ENCODE measurements at places on chromosomes 5 and 9.

- no peak for DNase-seq
Measured at GRCh38 chr5:76040806-76041205, 42.4 kb upstream of the SV2C start.

GRCh38 chr9:19155106-19155935, 28.0 kb upstream of the PLIN2 start:
- no peak for DNase-seq

DNA sequence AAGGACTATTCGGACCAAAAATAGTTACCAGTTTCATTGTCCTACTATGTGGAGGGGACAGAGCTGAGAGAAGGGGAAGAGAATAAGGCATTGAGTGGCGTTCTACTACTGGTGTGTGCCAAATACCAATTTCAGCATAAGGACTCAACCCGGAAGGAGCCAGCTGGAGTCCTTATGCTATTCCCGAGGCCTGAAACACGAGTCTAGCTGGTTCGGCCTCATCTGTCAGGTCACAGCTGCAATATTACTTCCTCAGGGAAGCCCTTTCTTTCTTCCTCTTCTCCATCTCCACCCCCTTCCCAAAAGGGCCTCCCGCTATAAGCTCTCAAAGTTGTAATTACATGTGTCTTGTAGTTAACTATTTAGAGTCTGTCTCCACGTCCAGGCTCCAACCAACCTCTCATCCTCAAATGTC, 20.5 kb upstream of the FER start:
- DNase-seq = no peak

DNA sequence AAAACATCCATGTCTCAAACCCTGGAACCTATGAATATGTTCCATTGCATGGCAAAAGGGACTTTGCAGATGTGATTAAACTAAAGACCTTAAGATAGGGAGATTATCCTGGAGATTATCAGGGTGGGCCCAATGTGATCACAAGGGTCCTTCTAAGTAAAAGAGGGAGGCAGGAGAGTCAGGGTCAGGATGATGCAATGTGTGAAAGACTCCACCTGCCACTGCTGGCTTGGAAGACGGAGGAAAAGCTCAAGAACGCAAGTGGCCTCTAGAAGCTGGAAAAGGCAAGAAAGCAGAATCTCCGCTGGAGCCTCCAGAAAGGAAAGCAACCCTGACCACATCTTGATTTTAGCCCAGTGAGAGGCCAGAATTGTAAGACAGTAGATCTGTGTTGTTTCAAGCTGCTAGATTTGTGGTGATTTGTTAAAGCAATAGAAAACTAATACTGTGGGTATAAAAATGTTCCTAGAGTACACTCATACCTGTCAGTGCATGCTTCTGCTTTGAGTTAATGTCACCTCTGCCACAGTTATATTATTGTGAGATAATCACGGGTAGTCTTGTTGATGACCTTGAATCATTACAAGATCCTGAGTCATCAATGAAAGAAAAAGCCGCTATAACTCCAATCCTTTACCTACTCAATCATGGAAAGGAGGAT, 93.5 kb upstream of the TNPO1 start:
- DNase-seq = no peak

DNA sequence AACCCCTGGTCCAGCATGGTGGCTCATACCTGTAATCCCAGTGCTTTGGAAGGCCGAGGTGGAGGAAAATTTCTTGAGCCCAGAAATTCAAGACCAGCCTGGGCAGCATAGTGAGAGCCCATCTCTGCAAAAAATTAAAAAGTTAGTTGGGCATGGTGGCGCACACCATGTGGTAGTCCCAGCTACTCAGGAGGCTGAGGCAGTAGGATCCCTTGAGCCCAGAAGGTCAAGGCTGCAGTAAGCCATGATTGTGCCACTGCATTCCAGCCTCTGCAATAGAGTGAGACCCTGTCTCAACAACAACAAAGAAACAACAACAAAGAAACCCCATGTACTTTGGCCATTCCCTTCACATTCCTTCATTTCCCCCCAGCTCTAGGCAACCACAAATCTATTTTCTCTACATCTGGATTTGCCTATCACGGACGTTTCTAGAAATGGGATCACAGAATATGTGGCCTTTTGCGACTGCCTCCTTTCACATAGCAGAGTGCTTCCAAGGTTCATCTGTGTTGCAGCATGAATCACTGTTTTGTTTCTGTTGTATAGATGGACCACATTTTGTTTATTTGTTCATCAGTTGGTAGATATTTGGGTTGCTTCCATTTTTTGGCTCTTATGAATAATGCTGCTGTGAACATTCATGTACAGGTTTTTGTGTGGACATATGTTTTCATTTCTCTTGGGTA, 17.9 kb downstream of the MIGA2 start:
- no peak for DNase-seq

DNA sequence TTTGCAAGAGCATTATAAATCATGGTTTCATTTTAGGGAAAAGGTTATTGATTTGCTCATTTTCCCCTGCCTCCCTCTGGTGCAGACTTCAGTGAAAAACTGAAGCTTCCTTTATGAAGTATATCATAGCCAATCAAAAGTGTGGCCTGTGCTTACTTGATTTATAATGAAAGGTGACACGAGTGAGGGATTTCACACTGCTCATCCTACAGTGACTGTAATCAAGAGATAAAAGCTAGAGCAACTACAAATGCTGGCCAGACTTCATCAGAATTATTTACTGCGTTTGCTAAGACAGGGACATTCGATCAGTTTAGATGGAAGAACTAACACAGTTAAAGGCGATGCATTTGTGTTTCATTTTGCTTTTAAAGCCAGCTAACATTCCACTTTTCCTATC, 151.5 kb downstream of the SV2C start:
- no peak for DNase-seq

GRCh38 chr5:149063017-149063687, at the start of gene SH3TC2:
TSS of gene SH3TC2 (minus strand) at chr5:149063062. CDS start at chr5:149063022, 40 bp downstream.
- DNase-seq = no peak

GRCh38 chr5:149728303-149728702, 1.8 kb upstream of the PPARGC1B start:
- DNase-seq = no peak

- DNase-seq = no peak
Measured at GRCh38 chr9:76369583-76369982, 24.6 kb downstream of the RFK start.

GRCh38 chr5:135069016-135069770, 35.2 kb upstream of the PITX1 start:
- DNase-seq = no peak

DNA sequence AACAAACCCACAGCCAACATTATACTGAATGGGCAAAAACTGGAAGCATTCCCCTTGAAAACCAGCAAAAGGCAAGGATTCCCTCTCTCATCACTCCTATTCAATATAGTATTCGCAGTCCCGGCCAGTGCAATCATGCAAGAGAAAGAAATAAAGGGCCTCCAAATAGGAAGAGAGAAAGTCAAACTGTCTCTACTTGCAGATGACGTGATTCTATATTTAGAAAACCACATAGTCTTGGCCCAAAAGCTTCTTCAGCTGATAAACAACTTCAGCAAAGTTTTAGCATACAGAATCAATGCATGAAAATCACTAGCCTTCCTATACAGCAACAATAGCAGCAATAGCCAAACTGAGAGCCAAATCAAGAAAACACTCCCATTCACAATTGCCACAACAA, 333.7 kb upstream of the EDIL3 start:
- DNase-seq = no peak

DNA sequence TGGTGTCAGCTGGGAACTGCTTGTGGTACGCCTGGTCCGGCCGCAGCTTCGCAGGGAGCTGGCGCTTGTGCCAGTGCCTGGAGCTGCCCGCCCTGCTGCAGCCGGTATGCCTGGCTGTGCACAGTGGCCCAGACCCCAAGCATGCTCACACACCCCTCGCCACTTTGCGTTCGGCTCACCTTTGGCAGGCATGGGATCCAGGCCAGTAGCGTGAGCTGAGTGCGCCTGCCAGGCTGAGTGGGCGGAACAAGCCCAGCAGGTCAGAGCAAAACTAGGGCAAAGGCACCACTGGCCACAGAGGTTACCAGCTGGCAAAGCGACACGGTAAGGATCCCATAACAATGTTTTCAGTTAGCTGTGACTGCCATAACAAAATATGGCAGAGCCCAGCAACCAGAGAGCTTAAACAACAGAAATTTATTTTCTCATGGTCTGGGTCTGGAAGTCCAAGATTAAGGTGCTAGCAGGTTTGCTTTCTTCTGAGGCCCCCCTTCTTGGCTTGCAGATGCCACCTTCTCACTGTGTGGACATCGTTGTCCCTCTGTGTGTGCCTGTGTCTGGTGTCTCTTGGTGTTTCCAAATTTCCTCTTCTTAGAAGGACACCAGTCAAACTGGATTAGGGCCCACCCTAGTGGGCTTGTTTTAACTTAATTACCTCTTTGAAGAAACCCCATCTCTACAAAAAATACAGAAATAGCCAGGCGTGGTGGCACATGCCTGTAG, 61.6 kb downstream of the PSAT1 start:
- no peak for DNase-seq

DNA sequence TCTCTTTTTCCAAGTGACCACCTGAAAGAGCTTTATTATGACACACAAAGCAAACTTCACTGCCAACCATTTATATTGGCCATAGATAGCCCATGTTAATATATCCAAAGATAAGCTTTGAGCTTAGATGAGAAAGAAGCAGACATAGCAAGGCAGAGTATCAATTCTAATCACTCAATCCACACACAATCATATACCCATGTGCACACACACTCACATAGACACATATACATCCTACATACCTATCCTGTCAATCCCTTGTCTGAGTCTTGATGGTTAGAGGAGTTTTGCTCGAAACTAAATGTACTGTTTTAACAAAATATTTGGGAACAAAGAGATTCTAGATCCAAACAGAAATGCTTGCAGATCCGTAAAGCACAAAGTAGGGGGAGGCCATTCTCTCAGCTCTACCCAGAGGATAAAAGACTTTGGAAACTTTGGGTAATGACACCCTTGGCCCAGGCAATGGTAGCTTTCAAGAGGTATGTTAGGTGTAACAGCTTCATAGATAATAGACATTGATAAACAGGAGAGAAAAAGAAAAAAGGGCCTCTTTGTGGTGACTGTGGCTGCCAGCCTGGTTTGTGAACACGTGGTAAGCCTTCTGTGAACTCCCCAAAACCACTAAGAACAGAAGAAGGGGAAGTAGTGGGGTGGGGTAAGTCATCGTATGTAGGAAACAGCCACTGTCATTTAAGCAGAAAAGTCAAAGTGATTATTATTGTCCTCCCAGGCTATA, 121.6 kb downstream of the TLR4 start:
- no peak for DNase-seq

GRCh38 chr5:53406630-53407316, 73.7 kb upstream of the FST start:
- DNase-seq = no peak

- DNase-seq = no peak
Measured at GRCh38 chr9:81244631-81245030, 444.7 kb downstream of the TLE1 start.

- DNase-seq = no peak
Measured at GRCh38 chr9:121598167-121598964, 53.1 kb upstream of the DAB2IP start.

DNA sequence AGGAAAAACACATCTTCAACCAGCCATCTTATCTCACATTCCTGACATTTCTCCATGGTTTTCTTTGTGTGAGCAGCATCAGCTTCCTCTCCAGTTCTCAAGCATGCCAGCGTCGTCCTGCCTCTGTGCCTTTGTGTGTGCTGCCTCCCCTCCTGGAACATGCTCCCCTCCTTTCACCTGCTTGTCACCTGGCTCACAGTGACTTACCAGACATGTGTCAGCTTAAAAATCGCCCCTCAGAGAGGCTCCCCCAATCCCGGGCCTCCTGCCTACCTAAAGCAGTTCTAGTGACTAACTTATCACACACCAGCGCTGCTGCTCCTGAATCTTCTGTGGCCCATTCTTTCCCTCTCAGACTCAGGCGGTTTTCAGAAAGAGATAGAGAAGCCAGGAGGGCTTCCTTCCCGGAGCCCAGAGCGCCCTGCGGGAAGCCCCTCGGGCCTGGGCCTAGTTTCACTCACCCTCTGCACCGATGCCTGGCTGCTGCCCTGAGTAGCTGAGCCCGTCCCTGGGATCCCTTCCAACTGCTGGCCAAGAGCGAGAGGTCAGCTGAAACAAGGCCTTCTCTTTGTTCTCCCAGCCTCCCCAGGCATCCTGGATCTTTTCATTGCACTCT, 51.1 kb upstream of the MVB12B start:
- DNase-seq = no peak

DNA sequence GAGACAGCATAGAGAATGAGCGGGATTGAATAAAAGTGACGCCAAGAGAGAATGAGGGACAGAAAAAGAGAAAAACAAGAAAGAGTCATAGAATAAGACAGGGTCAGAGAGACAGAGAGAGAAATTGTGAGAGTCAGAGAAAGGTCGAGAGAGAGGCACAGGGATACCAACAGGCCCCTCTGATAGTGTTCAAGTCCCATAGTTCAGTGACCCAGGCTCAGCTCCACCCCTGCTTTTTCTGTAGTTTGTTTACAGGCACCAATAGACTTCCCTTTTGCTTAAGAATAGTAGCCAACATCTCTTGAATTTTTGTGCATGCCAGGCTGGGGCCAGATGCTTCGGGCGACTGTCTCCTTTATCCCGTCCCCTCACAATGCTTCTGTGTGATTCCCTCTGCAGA, 62.5 kb downstream of the ARHGEF37 start:
- DNase-seq = no peak

DNA sequence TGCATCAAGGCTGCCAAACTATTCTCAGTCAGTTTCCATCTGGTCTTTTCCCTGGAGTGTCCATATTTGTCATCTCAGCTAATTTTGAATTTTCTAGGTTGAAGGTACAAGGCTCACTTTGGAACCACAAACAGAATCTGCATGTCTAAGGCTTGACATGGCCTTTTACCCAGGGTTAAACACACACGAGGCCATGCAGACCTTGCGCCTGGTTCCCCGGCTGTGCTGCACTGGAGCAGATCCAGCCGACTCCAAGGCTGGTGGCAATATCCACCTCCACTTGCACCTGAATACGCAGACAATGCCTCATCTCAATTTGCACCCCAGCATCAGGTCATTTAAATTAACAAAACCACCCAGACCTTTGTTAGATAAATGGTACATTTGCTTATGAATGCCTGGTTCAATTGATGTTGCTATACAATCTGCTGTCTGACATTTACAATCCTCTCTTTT, 276.2 kb downstream of the HSPA4 start:
- no peak for DNase-seq

DNA sequence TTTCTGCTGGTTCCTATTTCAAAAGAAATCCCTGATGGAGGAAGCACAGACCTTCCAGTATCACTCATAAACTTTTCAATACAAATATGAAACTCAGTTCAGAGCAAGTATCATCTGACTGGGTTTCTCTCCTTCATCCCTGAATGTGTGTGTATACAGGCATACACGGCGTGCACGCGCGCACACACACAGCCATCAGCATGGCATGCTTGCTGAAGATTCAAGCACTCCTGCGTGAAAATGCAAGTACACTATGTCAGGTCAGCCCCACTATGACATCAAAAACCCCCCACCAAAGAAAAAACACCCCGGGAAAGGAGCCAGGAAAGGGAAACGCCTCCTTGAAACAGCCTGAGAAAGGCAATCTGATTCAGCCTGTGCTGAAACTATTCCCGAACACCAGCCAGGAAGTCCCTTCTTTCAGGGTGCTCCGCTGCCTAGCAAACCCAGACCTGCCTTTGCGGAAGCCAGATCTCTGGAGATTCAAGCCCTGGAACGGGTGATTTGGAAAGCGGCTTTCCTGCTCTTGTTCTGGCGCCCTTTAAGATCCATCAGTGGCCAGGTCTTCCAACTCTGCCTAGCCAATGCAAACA, 831 bp downstream of the KLHL3 start:
- DNase-seq = no peak

- no peak for DNase-seq
Measured at GRCh38 chr9:133971981-133972941, 19.9 kb downstream of the VAV2 start.

GRCh38 chr9:98085058-98085457, 28.5 kb downstream of the NANS start:
- no peak for DNase-seq

- DNase-seq = no peak
Measured at GRCh38 chr5:58871648-58872242, 288.9 kb downstream of the RAB3C start.

Data from activated T-helper 1 cell treated with anti-CD3 and anti-CD28 coated beads, Interleukin-2, amount 50 U/mL, for 16 hours (primary cell).